ENCODE measurements at places on chromosomes 6 and 20.

DNA sequence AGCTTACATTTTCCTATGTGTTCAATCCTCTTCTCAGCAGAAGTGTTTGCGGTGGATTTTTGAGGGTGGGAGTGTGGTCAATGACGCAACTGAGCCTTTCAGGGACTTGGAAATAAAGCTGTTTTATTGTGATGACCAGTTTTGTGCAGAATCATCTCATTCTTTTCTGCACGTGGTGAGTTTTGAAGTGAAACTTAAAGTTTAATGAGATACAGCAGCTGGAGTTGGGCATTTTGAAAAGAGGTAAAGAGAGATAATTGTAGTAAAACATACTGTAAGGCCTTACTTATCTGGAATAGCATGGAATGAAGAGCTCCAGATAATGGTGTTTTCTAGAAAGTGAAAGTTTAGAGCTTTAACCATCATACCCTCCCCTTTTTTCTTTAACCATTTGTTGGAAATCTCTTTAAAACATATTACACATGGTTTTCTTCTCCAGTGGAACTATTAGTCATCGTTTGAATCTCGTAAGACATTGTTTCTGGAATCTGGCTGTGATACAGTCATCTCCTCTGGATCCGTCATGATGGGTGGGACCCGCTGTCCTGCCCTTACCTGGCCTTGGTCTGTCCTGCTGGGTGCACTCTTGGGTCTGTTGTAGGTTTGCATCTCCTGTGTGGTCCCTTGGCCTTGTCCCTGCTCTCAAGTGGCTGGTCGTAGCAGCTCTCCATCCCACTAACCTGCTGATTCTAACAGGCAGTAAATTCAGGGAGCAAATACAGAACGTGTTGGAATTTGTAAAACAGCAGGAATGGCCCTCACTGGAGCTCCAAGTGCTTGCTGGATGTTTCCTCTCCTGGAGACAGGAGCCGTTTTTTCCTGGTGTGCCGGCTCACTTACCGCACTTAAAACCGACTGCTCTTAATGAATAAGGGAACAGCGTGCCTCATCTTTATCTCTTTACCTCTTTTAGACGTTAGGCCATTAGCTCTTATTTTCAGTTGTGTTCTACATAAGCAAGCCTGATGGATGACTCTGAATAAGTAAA is 29.8 kb downstream of the UST start:
- DNase-seq: peak; percentile 73

DNA sequence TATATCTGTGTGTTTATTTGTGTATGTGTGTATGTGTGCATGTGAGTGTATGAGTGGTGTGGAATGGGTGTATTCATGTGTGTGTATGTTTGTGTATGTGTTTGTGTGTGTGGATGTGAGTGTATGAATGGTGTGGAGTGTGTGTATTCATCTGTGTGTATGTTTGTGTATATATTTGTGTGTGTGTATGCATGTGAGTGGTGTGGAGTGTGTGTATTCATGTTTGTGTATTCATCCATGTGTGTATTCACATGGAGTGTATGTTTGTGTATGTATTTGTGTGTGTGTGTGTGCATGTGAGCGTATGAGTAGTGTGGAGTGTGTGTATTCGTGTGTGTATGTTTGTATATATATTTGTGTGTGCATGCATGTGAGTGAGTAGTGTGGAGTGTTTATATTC is 66.6 kb downstream of the PPP1R14C start:
- DNase-seq: no peak

- DNase-seq: peak; percentile 59
Measured at GRCh38 chr6:110158479-110158878, 21.0 kb downstream of the WASF1 start.

DNA sequence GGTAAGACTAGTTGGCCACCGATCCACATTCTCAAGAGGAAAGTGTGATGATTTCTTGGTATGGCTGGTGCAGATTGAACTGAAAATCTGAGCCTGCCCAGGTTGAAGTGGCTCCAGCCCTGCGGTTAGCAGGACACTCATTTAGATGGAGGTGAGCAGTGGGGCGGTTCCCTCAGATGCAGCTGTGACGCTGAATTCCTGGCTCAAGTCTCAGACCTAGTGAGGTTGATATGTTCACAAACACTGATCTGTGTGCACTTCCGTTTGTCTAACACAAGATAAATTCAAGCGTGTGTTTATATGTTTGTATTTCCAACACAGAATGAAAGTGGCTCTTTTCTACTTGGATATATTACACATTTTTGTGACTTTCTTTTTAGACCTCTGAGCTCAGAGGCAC is 83.4 kb upstream of the FRMD1 start:
- no peak for DNase-seq

DNA sequence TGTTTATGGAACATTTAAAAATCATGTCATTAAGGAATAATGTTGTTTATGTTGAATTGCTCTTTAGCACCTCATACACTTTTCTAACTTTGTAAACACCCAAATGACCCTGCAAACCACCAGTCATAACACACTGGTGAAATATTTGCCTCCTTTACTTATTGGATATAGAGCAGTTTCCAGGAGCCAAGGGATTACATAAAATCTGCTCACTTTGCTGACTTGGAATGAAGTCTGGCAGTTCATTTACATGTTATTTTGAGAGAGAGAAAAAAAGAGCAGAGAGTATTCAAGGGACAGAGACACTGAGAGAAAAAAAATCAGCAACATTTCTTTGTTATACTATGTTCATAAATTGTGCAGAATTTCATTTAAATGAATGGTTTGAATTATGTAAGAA is 46.6 kb upstream of the DEFB112 start:
- DNase-seq: no peak

DNA sequence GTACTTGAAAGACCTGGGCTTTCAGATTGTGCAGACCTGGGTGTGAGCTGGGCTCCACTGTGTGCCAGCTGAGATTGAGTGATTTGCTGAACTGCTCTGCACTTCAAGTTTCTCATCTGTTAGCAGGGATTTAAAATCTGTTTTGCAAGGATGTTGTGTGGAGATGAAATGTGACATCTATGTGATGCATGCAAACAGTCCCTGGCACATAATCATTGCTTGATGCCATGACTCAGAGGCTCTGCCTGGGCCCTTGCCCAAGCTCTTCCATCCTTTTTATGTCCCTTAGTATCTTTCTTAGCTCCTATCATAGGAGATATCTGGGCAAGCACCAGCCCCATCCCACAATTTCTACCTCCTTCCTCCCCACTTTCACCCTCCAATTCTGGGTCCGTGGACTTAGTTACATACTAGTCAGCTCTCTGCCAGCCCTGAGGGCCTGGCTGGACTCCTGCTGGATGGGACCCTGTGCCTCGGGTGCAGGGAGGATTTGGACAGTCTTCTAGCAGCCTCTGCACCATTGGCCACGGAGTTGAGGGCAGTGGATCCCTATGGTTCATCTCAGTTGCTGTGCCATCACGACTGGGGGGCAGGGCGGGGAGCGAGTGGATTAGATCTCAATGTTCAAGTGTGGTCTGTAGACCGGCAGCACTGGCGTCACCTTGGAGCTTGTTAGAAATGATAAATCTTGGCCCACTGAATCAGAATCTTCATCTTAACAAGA is 103.6 kb downstream of the MAP3K7 start:
- DNase-seq: peak; percentile 61

DNA sequence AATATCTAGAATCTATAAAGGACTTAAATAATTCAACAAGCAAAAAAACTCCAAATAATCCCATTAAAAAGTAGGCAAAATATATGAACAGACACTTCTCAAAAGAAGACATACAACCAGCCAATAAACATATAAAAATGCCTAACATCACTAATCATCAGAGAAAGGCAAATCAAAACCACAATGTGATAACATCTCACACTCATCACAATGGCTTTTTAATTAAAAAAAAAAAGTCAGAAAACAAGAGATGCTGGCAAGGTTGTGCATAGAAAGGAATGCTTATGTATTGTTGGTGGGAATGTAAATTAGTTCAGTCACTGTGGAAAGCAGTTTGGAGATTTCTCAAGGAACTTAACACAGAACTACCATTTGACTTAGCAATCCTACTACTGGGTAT is 979.6 kb upstream of the MAP3K7 start:
- no peak for DNase-seq

GRCh38 chr20:57450419-57450818 is 59.2 kb downstream of the RBM38 start:
- peak; percentile 7 for DNase-seq

DNA sequence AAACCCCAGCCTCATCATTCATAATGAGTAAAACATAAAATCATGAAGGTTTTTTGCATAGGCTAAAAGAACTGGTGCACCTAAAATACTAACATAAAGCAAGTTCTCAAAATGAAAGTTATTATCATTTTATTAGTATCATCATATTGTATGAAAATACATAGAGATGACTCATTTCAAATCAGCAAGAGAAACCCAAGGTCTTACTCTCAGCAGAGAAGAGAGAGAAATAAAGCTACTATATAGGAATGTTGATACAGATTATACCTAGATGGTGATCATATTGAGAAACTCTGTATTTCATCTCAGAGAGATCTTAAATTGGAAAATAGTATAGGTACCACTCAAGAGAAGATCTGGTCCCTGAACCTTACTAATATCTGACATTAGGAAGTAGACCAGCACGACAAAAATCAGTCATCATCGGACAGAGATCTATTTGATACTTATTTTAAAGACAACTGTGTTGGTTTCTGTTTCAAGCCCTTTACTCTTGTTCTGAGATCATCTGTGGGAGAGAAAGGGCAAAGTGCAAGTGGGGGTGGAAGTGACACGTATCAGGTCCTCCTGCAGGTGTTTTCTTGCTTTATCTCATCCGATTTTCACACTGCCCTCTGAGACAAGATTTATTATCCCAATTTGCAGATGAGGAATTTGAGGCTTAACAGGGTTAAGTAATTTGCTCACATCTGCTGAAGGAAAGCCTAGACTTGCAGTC is 532.3 kb downstream of the MAFB start:
- DNase-seq: no peak

- DNase-seq: no peak
Measured at GRCh38 chr20:62089393-62089792, 23.7 kb upstream of the TAF4 start.

DNA sequence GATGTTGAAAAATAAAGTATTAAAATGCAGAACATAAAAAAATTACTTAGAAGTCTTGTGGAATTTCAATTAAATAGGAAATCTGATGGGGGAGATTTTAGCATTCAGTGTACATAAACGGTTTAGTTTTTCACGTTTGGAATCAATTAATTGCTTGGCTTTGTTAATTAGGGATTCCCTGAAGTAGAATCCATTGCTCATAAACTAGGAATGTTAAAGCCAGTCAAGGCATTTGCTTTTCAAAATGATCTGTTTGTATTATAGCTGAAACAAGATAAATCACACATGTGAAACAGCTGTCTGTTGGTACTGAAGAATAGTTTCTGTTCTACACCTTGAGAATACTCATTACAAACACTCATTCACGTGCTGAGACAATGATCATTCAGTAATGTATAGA is 297.9 kb downstream of the TBC1D7 start:
- no peak for DNase-seq

All from amniotic epithelial cell (primary cell).